ELF-1 (cell line): ENCODE measurements at places on chromosomes 6 and 20.

DNA sequence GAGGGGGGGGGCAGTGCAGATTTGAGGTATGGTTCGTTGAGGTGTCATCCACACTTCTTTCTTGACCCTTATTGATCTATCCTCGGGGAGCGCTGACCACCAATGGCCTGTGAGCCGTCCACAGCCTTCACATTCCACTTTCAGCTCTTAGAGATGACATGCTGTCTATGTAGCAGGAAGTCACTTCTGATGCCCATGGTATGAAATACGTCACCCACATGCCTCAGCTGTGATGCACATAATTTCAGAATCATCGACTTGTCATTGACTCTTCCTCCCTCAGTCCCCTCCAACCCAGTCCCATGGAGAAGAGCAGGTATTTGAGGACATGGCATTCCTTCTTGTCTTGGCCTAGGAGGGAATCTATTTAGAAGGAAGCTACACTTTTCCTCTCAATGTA, 4.7 kb upstream of the ADGRF5 start:
- DNase-seq, result no peak

- no peak for DNase-seq
These were observed 58.7 kb upstream of the TGM3 start for GRCh38 chr20:2237059-2237458.

- DNase-seq, result peak; percentile 45
These were observed 181.4 kb downstream of the PHF3 start for GRCh38 chr6:63816982-63817436.

DNA sequence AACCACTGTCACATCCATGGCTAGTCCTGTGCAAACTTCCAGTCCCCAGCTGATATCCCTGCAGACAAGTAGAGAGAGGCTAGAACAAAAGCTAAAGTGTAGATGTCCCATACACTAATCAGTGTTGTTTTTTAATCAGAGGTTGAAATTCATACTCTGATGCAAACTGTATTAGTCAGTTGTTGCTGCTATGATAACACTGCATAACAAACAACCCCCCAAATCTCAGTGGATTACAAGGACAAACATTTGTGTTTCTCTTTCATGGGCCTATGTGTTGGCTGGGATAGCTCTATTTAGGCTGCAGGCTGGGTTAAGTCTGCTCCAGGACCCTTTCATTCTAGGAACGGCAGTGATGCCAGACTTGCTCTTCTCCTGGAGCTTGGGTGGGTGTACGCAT, 26.8 kb downstream of the BNIP5 start:
- no peak for DNase-seq

DNA sequence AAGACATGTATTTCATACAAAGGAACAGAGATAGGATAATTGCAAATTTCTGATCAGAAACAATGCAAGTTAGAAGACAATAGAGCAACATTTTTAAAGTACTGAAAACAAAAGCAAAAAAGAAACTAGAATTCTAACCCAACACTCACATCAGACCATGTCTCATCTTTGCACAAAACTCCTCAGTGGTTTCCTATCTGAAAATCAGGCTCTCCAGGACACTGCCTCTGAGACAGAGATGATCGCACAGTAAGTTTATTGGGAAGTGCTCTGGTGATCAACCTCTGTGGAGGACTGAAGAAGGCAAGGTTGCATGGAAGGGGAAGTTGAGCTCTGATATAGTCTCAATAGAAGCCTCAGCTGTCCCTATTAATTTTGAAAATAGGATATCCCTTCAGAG, 2.3 kb upstream of the TTBK1 start:
- no peak for DNase-seq

DNA sequence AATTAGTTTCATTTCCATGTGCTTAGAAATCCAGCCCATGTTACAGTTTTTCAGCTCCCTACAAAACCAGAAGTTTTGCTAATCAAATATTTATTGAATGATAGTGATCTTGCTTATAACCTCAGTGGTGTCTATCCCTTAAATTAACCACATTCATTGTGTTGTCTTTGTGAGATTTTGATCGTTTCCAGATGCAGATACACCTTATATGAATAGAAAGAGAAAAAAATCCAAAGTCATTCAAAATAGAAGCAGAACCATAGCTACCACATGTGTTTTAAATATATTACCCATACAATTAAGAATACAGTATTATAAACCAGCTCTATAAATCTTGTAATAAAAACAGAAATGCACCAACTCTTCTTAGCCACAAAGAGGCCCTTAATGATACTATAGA, 60.6 kb upstream of the RREB1 start:
- DNase-seq, result no peak

- DNase-seq, result no peak
These were observed 41.3 kb upstream of the PLAGL1 start for GRCh38 chr6:144049386-144049785.

GRCh38 chr6:16441262-16441661, 202.9 kb downstream of the GMPR start:
- DNase-seq, result no peak

DNA sequence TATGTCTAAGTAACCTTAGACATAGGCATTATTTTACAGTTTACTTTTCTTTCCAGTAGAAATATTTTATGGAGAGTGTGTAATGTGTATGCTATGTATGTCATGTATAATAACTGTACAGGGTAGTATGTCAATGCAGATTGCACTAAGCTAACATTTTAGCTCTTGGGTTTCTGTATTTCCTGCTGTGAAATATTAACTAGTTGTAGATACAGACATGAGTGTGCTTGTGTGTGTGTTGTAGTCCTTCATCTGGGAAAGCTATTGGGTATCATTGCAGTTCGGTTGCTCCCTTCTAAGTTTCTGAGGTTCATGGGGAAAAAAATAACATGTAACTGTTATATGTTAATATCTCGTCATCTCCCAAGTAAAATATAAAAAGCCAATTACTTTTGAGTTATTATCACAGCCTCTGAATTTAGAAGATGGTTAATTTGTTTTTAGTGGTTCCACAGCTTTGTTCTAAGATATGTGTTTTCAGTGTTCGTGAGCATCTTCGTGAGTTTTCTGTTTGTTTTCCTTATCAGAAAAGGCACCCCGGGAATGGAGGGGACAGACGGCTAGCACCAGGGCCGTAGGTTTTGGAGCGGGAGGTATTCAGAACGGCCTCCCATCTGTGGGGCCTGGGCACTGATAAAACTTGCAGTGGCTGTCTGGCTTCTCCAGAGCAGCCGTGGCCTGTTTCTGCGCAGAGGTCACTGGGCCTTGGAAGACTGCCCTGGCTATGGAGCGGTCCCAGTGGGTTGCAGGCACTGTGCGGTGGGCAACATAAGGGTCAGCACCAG, 215.0 kb downstream of the ARID1B start:
- peak; percentile 45 for DNase-seq

- no peak for DNase-seq
These were observed 47.1 kb downstream of the ASCC3 start for GRCh38 chr6:100833972-100834574.

DNA sequence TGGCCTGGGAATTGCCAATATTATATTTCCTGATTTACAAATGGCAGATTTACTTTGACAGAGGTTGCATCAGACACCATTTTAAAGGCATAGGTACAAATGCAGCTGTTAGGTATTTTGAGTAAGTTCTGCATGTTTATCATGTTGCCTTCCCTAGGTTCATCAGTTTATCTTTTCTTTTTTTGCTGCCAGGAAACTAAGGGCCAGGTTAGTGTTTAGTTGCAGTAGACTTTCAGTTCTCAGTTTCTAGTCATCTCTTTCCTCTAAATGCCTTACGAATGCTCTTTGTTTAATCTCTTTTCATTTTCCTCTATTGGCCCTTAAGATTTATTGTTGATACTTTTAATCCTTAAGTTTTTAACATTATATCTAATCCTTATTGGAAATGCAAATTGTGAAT, 129.9 kb downstream of the SMAP1 start:
- DNase-seq, result no peak

DNA sequence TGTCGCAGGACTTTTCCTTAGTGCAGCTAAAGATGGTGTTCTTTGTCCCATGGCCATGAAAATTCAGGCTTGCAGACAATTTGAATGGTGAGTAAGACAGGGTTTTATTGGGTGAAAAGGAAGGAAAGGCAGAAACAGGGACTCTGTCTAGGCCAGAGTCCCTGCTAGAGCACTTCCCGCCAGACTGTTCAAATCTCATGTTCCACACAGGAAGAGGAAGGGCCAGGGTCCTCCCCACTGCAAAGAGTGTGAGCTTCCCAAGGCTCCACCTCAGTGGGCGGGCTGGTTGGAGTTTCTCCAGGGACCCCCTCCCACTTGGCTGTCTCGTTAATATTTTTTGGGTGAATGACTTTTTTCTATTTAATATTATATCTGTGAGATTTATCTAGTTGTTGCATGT, 29.0 kb downstream of the COL19A1 start:
- no peak for DNase-seq

DNA sequence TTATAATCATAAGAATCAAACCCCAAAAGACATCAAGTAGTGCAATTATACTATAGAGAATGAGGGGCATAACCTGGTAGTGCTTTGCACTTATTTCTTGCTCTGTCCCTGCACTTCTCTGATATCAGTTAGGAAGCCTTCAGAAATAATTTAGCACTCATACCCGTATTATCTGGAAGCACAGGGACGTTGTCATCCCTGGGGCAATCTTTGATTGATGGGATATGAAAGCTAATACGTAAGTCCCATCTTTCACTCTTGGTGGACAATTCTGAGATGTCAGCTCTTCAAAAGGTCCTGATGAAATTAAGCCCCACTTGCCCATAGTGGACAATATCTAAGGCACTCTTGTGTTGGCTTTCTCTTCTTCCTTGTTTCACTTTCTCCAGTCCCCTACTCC, 144.9 kb downstream of the HACE1 start:
- DNase-seq, result no peak

DNA sequence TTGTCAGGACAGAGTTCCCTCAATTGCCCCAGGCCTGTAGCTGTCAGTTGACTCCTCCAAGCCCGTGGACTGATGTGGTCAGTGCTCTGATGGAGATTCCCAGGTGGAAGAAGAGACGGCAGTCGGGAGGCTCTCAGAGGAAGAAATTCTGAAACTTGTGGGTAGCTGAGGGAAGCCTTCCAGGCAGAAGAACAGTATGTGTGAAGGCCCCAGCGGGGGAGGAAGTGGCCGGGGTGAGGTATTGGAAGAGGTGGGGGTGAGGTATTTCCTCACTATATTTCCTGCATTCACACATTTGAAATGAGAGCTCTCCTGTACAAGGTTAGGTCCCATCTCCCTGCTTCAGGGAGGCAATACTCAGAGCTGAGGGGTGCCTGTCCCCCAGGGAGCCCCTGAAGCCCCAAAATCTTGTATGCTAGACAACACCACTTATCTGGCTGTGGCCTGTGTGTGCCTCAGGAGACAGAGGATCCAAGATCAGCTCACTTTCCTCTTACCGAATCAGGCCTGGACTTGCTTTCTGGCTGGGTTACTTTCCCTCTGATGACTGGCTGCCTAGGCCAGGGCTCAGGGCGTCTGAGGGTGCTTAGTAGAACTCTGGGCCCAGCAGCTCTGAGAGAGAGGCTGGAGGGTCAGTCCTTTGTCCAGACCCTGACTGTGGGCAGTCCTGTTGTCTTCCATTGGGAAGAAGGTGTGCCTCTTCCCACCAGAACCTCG, 49.3 kb upstream of the MYL9 start:
- no peak for DNase-seq

GRCh38 chr6:95865857-95866256, 149.9 kb upstream of the FUT9 start:
- DNase-seq, result no peak

- no peak for DNase-seq
These were observed 5.5 kb downstream of the DNAJC5 start for GRCh38 chr20:63900413-63900812.

DNA sequence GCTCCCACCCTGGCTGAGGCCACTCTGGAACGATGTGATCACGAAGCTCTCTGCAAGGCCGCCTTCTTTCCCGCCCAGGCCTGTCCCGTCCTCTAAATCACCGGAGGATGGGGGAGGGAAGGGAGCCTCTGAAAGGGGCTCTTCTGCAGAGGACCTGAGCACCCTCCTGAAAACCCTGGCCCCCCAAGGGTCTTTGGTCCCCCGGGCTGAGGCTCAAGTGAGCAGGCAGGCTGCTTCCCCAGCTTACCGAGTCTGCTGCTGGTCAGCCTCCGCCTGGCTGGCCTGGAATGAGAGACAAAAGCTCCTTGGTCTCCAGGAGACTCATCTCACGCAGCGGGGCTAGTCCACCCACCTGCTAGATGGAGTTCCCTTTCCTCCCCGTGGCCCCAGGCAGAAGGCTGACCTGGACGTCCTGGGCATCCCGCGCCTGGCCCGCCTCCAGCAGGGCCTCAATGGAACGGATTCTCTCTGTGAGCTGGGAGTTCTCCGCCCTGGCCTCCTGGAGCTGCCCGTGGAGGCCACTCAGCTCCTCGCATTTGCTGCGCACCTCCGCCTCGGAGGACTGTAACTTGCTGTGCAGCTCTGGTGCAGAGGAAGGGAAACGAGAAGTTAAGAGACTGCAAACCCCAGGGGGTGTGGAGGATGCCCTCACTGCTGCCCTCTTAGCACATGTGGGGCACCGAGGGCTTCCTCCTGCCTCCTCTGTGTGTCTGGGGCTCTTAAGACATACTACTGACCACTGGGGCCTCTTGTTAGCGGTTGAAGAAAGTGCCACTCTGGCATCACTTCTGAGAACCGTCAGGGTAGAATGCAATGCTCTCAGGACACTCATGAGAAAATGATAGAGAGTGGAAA, 54.7 kb downstream of the RRBP1 start:
- DNase-seq, result peak; percentile 25
